ENCODE measurements at places on chromosomes 4 and X.

- no peak for DNase-seq
Measured at GRCh38 chr4:117773064-117773936, 261.0 kb upstream of the NDST3 start.

DNA sequence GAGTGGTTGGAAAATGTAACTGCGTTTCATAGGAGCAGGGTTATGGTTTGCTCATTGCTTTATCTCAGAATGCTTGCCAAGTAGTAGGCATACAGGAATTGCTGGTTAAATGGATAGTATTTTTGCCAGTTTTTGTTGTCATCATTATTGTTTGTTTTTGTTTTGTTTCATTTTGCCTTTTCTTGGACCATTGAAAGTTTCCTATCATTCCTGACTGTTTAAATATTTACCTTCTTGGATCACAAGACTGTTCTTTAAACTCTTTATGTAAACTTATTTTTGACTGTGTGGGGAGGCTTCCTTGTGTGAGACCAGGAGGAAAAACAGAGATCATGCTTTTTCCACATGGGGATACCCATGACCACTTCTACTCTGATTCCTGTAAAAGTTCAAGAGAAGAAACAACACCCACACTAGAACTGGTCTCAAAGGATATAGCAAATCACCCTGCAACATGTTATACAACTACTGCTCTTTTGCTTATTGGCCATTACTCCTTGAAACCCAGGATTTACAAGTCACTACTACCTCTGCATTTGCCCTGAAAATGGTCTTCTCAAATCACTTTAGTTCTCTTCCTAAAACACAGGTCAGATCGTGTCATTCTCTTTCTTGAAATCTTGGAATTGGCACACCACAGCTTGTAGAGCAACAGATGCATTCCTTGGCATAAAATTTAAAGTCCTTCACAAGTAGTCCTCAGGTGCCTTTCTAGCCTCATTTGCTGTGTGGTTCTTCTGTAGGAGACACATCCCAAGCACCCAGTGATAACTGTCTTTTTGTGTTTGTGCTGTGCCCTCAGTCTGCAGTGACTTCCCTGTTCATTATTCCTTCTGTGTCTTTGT, 51.3 kb downstream of the FNIP2 start:
- no peak for DNase-seq

GRCh38 chr4:38803833-38804653, 548 bp downstream of the TLR1 start:
- DNase-seq, result peak; percentile 25

DNA sequence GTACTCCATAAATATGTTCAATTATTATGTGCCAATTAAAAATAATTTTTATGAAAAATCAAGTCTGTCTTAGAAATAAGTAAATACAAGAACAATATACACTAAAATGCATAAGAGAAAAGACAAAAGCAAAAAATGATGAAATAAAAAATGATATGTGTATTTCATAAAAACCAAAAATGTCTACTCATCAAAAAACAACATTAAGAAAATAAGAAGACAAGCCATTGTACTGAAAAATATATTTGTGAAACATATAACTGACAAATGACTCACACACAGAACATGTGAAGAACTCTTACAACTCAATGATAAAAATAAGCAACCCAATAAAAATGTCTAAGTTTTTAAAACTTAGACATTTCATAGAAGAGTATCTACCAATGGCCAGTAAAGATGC, 34.1 kb upstream of the ENOX2 start:
- DNase-seq, result no peak

GRCh38 chr4:145481164-145481941, at the start of gene SMAD1:
SMAD1 (plus strand) TSS chr4:145481853; CDS start chr4:145514614, 32,761 bp downstream.
- DNase-seq, result peak; percentile 78

GRCh38 chrX:133655275-133656265, 240.3 kb upstream of the GPC4 start:
- no peak for DNase-seq

DNA sequence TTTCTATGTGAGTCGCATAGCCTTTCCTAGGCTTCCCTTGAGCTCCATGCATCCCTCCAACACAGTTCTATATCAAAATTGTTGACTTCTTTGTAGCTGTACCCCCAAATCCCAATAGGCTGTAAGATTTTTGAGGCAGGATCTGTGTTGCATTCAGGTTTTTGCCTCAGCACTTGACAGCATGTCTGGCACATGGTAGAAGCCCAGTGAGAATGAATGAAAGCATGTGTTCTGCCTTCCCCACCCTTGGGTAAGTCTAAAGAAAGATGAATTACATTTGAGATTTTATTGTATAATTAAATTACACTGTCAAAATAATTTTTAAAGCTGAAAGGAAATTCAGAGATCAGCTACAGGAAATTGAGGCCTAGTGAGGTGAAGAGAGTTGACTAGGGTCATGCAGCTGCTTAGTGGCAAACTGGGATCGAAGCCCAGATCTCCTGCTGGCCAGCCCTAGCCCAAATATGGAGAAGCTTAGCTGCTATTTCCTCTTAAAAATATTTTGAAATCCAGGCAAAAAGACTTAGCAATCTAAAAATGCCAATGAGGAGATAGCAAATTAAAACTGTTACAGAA, 122.5 kb downstream of the SPATA18 start:
- DNase-seq, result no peak

GRCh38 chr4:146428298-146428697, 93.4 kb downstream of the SLC10A7 start:
- no peak for DNase-seq

DNA sequence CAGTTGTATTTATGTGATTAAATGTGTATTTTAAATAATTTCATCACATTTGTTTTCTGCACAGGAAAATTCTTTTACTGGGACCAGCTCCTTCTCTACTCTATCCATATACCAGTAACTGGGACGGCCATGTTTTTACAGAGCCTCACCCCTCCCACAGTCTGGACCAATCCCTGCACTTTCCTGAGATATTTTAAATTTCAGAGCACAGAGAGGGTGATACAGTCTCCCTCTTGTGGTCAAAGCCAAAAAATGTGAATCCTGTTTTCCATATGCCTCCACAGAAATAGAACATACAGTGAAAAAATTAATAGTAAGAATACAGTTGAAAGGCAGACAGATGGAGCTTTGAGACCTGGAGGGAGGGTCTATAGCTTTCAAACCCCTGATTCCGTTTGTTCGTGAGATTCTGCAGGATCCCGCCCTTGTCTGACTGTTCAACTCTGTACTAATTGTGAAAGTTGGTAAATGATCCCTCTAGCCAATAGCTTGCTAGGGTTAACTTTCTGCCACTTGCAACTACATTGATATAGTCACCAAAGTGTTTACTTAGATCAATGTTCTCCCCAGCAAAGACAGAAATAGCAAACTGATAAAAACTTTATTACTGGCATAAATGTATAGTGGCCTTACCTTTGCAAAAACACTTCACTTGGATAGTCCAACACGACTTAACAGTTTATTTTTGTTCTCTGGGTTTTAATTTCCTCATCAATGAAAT, 172.2 kb downstream of the PPARGC1A start:
- no peak for DNase-seq

- no peak for DNase-seq
Measured at GRCh38 chrX:130884627-130885026, 18.4 kb downstream of the ENOX2 start.

DNA sequence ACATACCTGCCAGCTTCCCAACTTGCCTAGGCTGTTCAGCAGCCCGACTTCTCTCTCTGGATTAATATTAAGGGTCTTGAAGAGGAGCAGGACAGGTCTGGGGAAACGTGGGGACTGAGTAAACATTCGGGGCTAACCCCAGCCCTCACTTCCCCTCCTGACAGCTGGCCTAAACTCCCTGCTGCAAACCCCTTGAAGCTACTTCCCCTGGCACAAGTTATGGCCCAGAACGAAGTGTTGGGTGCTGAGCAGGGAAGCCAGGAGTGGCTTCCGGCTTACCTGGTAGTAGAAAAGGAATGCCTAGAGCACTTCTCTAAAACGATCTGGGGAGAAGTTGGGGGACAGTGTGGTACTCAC, 200.0 kb downstream of the BCOR start:
- no peak for DNase-seq

GRCh38 chrX:103170216-103170615, 44.7 kb upstream of the BEX4 start:
- DNase-seq, result no peak

- peak; percentile 50 for DNase-seq
Measured at GRCh38 chrX:103373581-103373980, 2.8 kb upstream of the BEX3 start.

- no peak for DNase-seq
Measured at GRCh38 chr4:101252721-101253120, 94.6 kb downstream of the PPP3CA start.

GRCh38 chr4:48042979-48043461, 26.4 kb downstream of the NIPAL1 start:
- no peak for DNase-seq

- DNase-seq, result no peak
Measured at GRCh38 chr4:95839891-95840290, at the start of gene PDHA2. PDHA2 (plus strand) TSS chr4:95840093; CDS start chr4:95840151, 58 bp downstream.

DNA sequence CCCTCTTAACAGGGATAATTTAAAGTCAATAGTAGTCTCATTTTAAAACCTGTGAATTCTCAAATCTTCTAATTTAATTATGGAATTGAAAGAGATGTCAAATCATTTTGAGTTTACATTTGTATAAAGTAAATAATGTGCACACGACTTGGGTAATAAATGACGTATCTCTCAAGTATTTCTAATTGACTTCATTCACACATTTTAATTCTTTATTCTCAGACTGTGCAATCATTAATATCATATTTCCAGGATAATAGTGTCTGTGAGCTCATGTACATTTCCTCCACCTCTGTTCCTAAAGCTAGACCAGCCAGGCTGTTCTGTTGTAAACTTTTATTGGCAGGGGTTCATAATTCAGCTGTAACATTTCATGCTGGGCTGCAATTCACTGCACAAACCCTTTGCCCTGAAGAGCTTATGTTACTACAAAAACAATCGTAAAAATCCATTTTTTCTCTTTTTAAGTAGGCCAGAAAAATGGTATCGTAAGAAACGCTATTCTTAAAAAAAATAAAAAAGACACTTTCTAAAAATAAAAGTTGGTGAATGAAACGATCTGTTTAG, 1103.1 kb upstream of the TENM3 start:
- no peak for DNase-seq

- no peak for DNase-seq
Measured at GRCh38 chrX:42804524-42804923, 26.6 kb upstream of the PPP1R2C start.

GRCh38 chr4:156662921-156663320, 308.7 kb downstream of the PDGFC start:
- DNase-seq, result peak; percentile 10

DNA sequence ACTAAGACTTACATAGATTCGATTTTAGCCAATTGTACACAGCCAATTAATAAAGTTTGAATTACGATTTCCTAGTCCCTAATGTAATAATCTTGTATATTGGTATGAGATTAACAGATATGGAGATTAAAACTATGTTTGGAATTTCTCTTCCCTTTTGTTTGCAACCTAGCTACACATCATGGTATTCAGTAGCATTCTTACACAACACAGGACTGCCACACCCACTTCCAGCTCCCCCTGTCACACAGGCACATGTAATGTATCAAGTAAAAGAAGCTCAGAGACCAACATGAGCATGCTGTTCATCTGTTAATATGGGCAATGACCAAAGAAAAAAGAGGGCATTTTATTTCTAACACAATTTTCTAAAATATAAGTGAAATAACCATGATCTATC, 12.8 kb downstream of the SLC6A14 start:
- DNase-seq, result no peak

- DNase-seq, result no peak
Measured at GRCh38 chr4:113838460-113838859, 76.9 kb upstream of the CAMK2D start.

DNA sequence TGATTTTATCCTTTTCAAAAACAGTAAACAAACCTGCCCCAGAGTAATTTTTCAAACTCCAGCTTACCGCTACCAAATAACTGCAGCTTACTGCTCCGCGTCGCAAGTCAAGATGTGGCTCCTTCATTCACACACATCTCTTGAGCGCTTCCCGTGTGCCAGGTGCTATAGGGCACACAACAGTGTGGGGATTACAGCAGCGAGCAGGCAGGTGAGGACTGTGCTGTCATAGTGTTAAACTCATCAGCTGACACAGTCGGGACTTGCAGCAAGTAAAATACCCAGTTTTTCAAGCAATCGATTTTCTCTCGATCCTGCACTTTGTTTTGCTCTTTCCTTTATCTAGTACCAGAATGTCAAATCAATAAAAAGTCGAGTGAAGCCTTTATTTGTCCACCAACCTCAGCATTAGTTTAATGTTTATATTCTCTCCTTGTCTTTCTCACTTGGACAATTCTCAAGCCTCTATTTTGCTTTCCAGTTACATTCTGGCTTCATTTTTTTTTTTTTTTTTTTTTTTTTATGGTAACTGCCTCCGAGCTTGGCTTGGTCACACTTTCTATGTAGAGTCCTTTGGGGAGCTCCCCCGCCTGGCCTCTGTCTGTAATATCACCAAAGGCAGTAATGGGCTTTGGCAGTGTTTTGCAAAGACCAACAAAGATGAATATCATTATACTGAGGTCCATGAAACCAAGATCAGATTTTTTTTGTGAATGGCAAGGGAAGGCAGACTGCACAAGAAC, 8.3 kb upstream of the ASB5 start:
- peak; percentile 61 for DNase-seq

- DNase-seq, result no peak
Measured at GRCh38 chr4:18454349-18454748, 432.8 kb upstream of the LCORL start.

GRCh38 chrX:141642979-141643378, 53.5 kb downstream of the SPANXA2 start:
- DNase-seq, result peak; percentile 6

DNA sequence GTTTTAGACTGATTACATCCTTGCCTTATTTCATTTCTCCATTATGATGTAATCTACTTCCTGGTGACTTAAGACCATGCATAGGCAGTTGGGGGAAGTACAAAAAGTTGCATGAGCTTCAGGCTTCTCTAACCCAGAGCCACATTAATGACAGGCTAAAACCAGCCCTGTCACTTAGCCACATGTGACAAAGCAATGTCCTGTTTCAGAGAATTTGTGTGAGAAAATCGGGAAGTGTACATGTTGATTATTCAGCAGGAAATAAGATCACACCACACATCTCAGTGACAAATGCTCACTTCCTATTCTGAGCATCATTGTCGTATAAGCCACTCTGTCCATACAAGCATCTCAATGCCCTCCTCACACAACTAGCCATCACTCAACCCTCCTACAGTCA, 98.5 kb upstream of the MAGEB16 start:
- DNase-seq, result no peak

- peak; percentile 50 for DNase-seq
Measured at GRCh38 chr4:152738827-152739226, 40.7 kb downstream of the TIGD4 start.

GRCh38 chrX:12779534-12779933, 11.7 kb upstream of the PRPS2 start:
- peak; percentile 54 for DNase-seq
